ENCODE measurements at places on chromosomes 3 and 15. TPM values are rescaled to one million over a fixed set of nuclear protein-coding genes. Genes with fewer than 3 reads are reported as not detected.

CPLX3 gene
- not detected for total RNA-seq

SAXO2 gene
- 0.26 TPM for total RNA-seq

SLC22A14 gene
- not detected for total RNA-seq

MOBP gene
- not detected for total RNA-seq

RASGRF1 gene
- 1.8 TPM for total RNA-seq

ACTC1 gene
- 2.4 TPM for total RNA-seq

LRRC34 gene
- 5.8 TPM for total RNA-seq

LRTM1 gene
- not detected for total RNA-seq

ROPN1 gene
- not detected for total RNA-seq

ANKRD34C gene
- not detected for total RNA-seq

ZMYND10 gene
- 11.4 TPM for total RNA-seq

MCF2L2 gene
- 1.8 TPM for total RNA-seq

RYR3 gene
- total RNA-seq = 36.6 TPM

ARID3B gene
- total RNA-seq = 3.8 TPM

GOLGA8S gene
- not detected for total RNA-seq

RETNLB gene
- total RNA-seq = not detected

SLC28A1 gene
- not detected for total RNA-seq

ARL6 gene
- 18.5 TPM for total RNA-seq

PPP2R3A gene
- 22.9 TPM for total RNA-seq

DUOX1 gene
- 0.26 TPM for total RNA-seq

UPK1B gene
- not detected for total RNA-seq

XCR1 gene
- total RNA-seq = not detected

ANKRD63 gene
- total RNA-seq = not detected

BNC1 gene
- total RNA-seq = 2.1 TPM

COLQ gene
- 2.6 TPM for total RNA-seq

ZNF619 gene
- 11.9 TPM for total RNA-seq

PTPRG gene
- 76.7 TPM for total RNA-seq

GPR176 gene
- 5.6 TPM for total RNA-seq

RCCD1 gene
- total RNA-seq = 13.4 TPM

LDHAL6B gene
- not detected for total RNA-seq

LYZL4 gene
- not detected for total RNA-seq

CALML4 gene
- 13.8 TPM for total RNA-seq

CTXN2 gene
- total RNA-seq = not detected

TMCO5A gene
- total RNA-seq = not detected

ITIH4 gene
- total RNA-seq = 8.5 TPM

ATP10A gene
- 1.4 TPM for total RNA-seq

PIGB gene
- total RNA-seq = 13.5 TPM

ACKR4 gene
- 4.7 TPM for total RNA-seq

CFAP161 gene
- 3.3 TPM for total RNA-seq

CPNE9 gene
- total RNA-seq = not detected

SLC28A2 gene
- not detected for total RNA-seq

SYNPR gene
- total RNA-seq = not detected

DUSP7 gene
- total RNA-seq = 39.1 TPM

GABRB3 gene
- 6.2 TPM for total RNA-seq

GASK1A gene
- total RNA-seq = 26.3 TPM

CRABP1 gene
- not detected for total RNA-seq

ACSBG1 gene
- 3.5 TPM for total RNA-seq

GCSAM gene
- total RNA-seq = not detected

ABHD14A gene
- total RNA-seq = 14.4 TPM

DNAH12 gene
- total RNA-seq = not detected

GHSR gene
- not detected for total RNA-seq

ACAD9 gene
- 51.4 TPM for total RNA-seq

P2RY13 gene
- 0.88 TPM for total RNA-seq

MRPL47 gene
- total RNA-seq = 32.0 TPM

GRAMD2A gene
- not detected for total RNA-seq

Data from uterus (tissue), 4 donors.